ENCODE measurements at places on chromosomes 2 and 18.

- peak overlapping the region; percentile 53 for H3K4me3 ChIP-seq
- H3K27ac ChIP-seq = peak overlapping the region; percentile 89
- H3K27me3 ChIP-seq = no peaks in the 10 kb centered on the region
These were observed 2.9 kb downstream of the RND3 start for GRCh38 chr2:150484461-150485021.

DNA sequence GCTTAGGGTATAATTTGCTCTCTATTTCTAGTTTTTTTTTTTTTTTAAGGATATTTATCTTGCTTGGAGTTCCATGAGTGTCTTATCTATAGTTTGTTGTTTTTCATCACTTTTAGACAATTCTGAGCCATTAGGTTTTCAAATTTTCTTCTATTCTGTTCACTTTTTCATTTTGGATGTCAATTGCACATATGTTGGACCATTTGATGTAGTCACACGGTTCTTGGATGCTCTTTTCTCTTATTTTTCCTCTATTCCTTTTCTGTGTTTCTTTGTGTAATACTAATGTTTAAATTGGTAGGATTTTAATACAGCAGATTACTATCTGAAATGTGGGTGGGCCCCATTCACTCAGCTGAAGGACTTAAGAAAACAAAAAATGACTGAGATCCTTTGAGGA, 292.6 kb downstream of the CALCRL start:
- no peak for DNase-seq
- no peak overlapping the region for H3K4me3 ChIP-seq
- H3K27ac ChIP-seq = no peak overlapping the region
- no peaks in the 10 kb centered on the region for H3K4me1 ChIP-seq
- no peaks in the 10 kb centered on the region for H3K36me3 ChIP-seq
- H3K27me3 ChIP-seq = no peaks in the 10 kb centered on the region

DNA sequence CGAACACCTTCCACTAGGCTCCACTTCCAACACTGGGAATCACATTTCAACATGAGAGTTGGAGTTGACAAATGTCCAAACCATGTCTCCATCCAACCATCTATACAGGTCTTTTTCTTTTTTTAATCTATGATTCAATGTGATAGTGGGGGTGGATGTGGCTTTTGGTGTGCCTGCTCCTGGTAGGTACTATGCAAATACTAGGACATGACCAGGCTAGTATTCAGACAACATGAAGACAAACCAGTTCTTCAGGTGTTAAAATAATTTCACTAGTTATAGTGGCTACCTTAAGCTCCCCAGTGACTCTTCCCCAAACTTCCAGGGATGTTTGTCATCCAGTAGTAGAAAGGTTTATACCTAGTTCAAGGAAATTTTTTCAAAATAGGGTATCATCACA, 387.5 kb downstream of the CDH2 start:
- no peaks in the 10 kb centered on the region for H3K4me1 ChIP-seq
- H3K27me3 ChIP-seq = no peaks in the 10 kb centered on the region
- no peak for DNase-seq
- no peaks in the 10 kb centered on the region for H3K36me3 ChIP-seq

- DNase-seq = no peak
- no peak overlapping the region for H3K27ac ChIP-seq
- no peaks in the 10 kb centered on the region for H3K4me1 ChIP-seq
- H3K36me3 ChIP-seq = no peaks in the 10 kb centered on the region
These were observed 80.8 kb downstream of the KCTD18 start for GRCh38 chr2:200428961-200429665.

DNA sequence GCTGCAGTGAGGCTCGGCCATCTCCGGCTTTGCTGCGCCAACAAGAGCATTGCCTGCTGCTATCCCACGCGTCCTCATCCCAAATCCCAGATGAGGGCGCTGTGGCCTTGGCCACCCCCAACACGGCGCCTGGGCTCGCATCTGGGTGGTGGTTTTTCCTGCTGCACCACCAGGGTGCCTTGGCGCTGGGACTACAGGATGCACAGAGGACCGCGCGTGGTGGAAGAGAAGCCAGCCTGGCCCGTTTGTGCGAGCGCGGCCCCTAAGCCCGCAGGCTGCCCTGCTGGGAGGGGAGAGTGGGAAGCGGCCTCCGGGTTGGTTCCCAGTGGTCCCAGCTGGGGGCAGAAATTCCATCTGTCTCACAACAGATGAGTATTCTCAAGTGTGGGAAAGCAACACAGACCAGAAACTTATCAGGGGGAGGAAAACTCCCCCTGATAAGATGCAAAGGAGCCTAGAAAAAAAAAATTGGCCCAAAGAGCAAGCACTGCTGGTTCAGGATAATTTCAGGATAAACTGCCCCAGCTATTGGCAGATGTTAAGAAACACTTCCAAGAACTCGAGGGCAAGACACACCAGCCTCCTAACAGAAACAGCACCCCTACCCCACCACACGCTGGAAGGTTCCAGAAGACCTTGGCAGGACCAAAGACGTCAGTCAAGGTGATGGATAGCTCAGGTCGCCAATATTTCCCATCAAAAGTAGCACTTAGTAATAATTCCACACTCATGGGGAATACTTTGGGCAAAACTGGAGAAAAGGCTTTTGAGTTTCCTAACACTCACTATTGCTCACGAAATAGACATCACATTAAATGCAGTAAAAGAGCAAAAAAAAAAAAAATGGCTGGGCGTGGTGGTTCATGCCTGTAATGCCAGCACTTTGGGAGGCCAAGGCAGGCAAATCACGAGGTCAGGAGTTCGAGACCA, 152.1 kb downstream of the PXDN start:
- peak; percentile 82 for DNase-seq
- H3K4me1 ChIP-seq = peaks cover 2% of the 10 kb centered on the region
- no peak overlapping the region for H3K4me3 ChIP-seq
- no peaks in the 10 kb centered on the region for H3K36me3 ChIP-seq
- H3K27me3 ChIP-seq = no peaks in the 10 kb centered on the region

- H3K36me3 ChIP-seq = no peaks in the 10 kb centered on the region
- no peak overlapping the region for H3K27ac ChIP-seq
- H3K4me1 ChIP-seq = no peaks in the 10 kb centered on the region
- no peak for DNase-seq
These were observed 48.9 kb downstream of the CHST9 start for GRCh38 chr18:27136208-27136535.

- H3K36me3 ChIP-seq = no peaks in the 10 kb centered on the region
- no peaks in the 10 kb centered on the region for H3K27me3 ChIP-seq
- DNase-seq = peak; percentile 59
- no peak overlapping the region for H3K4me3 ChIP-seq
These were observed 243.9 kb upstream of the LRRTM1 start for GRCh38 chr2:80548469-80548868.

DNA sequence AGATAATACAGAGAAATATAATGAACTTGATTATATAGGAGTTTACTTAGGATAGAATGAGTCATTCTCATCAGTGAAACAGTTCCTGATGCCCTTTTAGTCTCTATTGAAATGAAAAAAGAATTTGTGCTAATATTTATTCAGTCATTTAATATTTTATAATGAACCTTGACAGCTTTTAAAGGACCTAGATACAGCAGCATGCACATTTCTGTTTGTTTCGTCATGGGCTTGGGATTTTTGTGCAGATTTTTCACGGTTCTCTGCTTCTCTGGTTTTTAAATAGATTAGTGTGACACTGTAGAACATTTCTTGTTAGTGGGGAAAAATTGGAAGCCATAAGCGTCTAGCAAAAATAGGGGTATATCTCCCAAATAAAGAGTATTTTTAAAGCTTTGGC, 60.7 kb downstream of the NABP1 start:
- no peaks in the 10 kb centered on the region for H3K36me3 ChIP-seq
- no peak overlapping the region for H3K27ac ChIP-seq
- no peaks in the 10 kb centered on the region for H3K27me3 ChIP-seq
- no peaks in the 10 kb centered on the region for H3K4me1 ChIP-seq

DNA sequence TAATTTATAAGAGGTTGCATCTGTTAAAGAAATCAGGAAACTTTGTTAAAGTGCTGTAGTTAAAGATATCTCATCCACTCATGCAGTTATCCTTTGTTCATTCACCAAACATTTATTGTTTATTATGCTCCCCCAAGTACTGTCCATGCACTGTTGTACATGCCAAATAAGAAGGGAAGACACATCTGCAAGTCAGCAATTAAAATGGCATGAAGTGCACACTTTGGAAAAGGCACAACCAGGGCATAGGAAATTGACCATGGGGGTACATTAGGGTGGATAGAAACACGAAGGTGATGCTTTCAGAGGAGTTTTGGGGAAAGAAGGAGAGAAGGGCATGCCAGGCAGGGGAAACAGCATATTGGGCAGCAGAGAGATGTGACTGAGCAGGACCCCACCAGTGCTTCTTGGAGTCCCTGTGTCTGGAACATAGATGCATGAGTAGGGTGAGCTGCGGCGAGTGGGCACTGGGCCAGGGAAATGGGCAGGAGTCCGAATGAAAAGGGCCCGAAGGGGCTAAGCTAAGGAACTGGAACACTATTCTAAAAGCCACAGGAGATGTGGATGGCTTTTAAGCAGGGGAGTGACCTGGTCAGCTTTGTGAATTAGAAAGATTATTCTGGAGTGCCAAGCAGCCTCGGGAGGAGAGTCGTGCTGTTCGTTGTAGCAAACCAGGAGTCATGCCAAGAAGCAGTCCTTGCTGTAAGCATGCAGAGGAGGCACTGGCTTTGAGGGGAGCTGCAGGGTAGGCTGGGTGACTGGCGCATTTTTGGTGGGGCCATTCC, 316.3 kb downstream of the AGPS start:
- H3K27me3 ChIP-seq = no peaks in the 10 kb centered on the region
- H3K4me3 ChIP-seq = no peak overlapping the region
- H3K4me1 ChIP-seq = no peaks in the 10 kb centered on the region
- H3K36me3 ChIP-seq = no peaks in the 10 kb centered on the region

- H3K27me3 ChIP-seq = no peaks in the 10 kb centered on the region
- H3K4me1 ChIP-seq = no peaks in the 10 kb centered on the region
- H3K4me3 ChIP-seq = no peak overlapping the region
- H3K27ac ChIP-seq = no peak overlapping the region
These were observed 773.5 kb downstream of the CPS1 start for GRCh38 chr2:211329882-211330281.

DNA sequence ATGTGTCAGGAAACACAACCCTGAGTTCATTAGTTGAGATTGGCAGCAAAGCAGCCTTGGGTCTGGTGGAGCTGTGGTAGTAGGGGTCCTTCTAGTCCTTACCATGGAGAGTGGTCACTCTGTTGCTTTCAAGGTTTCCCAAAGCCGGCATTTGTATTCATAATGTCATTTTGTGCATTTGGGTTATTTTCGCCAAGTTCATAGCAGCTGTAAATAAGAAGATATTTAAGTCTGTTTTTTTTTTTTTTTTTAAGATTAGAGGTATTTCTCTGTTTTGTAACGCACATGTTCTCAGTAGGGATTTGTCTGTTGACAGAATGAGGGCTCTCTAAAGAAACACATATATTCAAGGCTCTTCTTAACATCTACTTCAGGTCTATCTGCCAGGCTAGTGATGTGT, 114.1 kb downstream of the PRPF40A start:
- H3K4me3 ChIP-seq = no peak overlapping the region
- no peak overlapping the region for H3K27ac ChIP-seq
- no peaks in the 10 kb centered on the region for H3K4me1 ChIP-seq

GRCh38 chr2:187644486-187644885, 90.3 kb upstream of the TFPI start:
- DNase-seq = no peak
- H3K27ac ChIP-seq = no peak overlapping the region
- H3K36me3 ChIP-seq = no peaks in the 10 kb centered on the region
- H3K4me1 ChIP-seq = no peaks in the 10 kb centered on the region
- H3K4me3 ChIP-seq = no peak overlapping the region
- H3K27me3 ChIP-seq = no peaks in the 10 kb centered on the region

DNA sequence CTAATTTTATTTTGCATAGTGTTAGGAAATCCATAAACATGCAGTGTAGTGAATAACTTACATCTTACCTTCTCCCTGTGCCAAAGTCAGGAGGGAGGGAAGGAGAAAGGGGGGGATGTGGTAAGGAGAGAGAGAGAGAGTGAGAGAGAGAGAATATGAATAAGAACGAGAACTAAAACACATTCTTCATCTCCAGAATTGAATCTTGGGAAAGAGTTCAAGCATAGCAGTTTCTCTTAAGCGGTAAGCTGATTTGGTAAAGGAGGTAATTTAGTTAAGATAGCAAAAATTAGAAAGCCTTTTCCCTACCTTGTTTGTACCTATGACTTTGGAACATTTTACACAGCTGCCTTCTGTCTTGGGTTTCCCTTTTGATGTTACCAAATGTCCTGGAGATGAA, 15.7 kb downstream of the ERMN start:
- no peak overlapping the region for H3K27ac ChIP-seq
- H3K27me3 ChIP-seq = no peaks in the 10 kb centered on the region
- no peaks in the 10 kb centered on the region for H3K36me3 ChIP-seq
- DNase-seq = no peak

GRCh38 chr2:54384301-54385203, 71.6 kb upstream of the SPTBN1 start:
- no peaks in the 10 kb centered on the region for H3K36me3 ChIP-seq
- no peak overlapping the region for H3K27ac ChIP-seq
- no peaks in the 10 kb centered on the region for H3K27me3 ChIP-seq
- no peaks in the 10 kb centered on the region for H3K4me1 ChIP-seq

DNA sequence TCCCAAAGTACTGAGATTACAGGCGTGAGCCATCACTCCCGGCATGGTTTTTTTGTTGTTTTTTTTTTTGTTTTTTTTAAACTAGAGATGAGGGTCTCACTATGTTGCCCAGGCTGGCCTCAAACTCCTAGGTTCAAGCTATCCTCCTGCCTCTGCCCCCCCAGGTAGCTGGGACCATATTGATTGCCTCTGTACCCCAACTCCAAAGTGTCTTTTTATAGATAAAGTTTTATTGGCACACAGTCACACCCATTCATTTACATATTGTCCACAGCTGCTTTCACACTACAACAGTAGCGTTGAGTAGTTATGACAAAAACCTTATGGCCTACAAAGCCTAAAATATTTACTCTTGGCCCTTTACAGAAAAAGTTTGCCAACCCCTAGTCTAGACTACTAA, 45.2 kb upstream of the SP5 start:
- H3K36me3 ChIP-seq = no peaks in the 10 kb centered on the region
- no peak for DNase-seq
- H3K27me3 ChIP-seq = no peaks in the 10 kb centered on the region
- H3K4me1 ChIP-seq = no peaks in the 10 kb centered on the region
- H3K27ac ChIP-seq = no peak overlapping the region
- no peak overlapping the region for H3K4me3 ChIP-seq

- H3K27ac ChIP-seq = no peak overlapping the region
- no peaks in the 10 kb centered on the region for H3K4me1 ChIP-seq
- no peaks in the 10 kb centered on the region for H3K36me3 ChIP-seq
- no peaks in the 10 kb centered on the region for H3K27me3 ChIP-seq
- H3K4me3 ChIP-seq = no peak overlapping the region
- no peak for DNase-seq
These were observed 3.1 kb downstream of the CCL20 start for GRCh38 chr2:227816507-227817294.

GRCh38 chr2:62743506-62743905, 38.0 kb downstream of the EHBP1 start:
- H3K4me1 ChIP-seq = no peaks in the 10 kb centered on the region
- H3K36me3 ChIP-seq = no peaks in the 10 kb centered on the region
- DNase-seq = no peak
- H3K27ac ChIP-seq = no peak overlapping the region

GRCh38 chr18:11309172-11309571, 159.8 kb upstream of the PIEZO2 start:
- H3K4me1 ChIP-seq = no peaks in the 10 kb centered on the region
- no peak for DNase-seq
- H3K4me3 ChIP-seq = no peak overlapping the region

Measured in prostate gland (tissue), 2 donors.